ENCODE measurements at places on chromosomes 1 and 21. TPM values are rescaled to one million over a fixed set of nuclear protein-coding genes. Genes with fewer than 3 reads are reported as not detected.
A peak's percentile ranks its signal among the peaks of the same experiment; 100 is the strongest.

GRCh38 chr1:33640114-33640660, 167.7 kb downstream of the ZSCAN20 start:
- DNase-seq: no peak

GRCh38 chr1:115052454-115053083, 22.9 kb downstream of the TSHB start:
- peak; percentile 62 for DNase-seq

DNA sequence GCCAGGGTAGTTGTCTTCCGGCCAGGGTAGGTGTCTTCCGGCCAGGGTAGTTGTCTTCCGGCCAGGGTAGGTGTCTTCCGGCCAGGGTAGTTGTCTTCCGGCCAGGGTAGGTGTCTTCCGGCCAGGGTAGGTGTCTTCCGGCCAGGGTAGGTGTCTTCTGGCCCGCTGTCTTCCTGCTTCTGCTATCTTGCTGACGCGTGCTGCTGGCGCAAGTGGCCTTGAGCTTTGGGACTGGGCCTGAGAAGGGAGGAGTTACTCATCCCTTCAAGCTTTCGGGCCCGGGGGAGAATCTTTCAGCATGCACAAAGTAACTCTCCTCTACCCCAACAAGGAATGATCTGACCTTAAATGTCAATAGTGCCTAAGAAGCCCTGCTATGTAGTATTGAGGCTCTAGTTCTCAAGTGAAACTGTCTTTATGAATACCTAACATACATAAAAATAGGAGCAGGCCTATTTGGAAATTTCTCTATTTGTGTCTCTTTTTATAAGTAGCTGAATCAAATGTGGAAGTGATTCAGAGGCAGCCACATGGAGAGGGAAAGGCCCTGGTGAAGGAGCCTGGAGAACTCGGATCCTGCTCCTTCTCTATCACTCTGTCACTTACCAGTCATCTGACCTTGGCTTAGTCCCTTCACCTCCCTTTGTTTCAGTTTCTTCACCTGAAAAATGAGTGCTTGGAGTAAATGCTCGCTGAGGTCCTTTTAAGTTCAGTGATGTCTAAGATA, 65.6 kb downstream of the RGL1 start:
- no peak for DNase-seq

GRCh38 chr1:43834280-43835081, 99.1 kb upstream of the ARTN start:
- no peak for DNase-seq

DNA sequence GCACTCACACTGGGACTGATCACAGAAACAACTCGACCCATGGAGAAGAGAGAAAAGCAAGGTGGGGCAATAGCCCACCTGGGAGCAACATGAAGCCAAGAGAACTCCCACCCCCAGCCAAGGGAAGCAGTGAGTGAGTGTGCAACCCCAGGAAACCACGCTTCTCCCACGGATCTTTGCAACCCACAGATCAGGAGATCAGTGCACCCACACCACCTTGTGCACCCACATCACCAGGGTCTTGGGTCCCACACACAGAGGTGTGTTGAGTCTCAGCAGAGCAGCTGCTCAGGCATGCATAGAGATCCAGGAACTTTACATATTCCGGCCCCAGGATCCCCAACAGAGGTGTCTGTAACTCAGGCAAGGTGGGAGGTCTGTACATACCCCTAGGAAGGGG, 17.2 kb upstream of the PRDX6 start:
- DNase-seq: no peak

GRCh38 chr1:20223106-20223505, 36.8 kb upstream of the PLA2G2C start:
- no peak for DNase-seq

DNA sequence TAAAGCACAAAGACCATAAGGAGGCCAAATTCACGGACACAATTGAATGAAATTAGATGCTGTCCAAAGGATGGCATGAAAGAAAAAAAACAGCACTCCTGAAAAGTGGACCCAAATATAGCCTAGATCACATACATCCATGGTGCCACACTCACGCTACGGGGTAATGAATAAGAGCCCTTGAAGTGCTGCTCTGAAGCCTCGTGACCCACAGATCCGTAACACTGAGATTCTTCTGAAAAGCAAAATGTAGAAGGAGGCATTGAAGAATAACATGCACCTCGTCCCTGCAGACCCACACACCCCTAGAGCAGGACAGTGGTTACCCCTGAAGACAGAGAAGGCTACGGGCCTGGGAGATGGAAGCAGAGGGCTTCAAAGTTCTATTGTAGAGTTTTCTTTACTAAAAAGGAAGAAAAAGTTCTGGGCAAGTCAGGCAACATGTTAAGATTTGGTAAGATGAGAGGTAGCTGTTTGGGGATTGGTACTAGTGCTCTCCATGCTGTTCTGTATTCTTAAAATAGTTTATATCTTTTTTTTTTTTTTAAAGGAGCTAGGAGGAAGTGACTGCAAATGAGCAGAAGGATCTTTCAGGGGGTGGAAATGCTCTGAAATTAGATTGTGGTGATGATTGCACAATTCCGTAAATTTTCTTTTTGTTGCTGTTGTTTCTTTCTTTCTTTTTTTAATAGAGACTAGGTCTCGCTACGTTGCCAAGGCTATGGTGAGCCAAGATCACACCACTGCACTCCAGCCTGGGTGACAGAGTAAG, 4.1 kb upstream of the ITGB2 start:
- DNase-seq: no peak

DNA sequence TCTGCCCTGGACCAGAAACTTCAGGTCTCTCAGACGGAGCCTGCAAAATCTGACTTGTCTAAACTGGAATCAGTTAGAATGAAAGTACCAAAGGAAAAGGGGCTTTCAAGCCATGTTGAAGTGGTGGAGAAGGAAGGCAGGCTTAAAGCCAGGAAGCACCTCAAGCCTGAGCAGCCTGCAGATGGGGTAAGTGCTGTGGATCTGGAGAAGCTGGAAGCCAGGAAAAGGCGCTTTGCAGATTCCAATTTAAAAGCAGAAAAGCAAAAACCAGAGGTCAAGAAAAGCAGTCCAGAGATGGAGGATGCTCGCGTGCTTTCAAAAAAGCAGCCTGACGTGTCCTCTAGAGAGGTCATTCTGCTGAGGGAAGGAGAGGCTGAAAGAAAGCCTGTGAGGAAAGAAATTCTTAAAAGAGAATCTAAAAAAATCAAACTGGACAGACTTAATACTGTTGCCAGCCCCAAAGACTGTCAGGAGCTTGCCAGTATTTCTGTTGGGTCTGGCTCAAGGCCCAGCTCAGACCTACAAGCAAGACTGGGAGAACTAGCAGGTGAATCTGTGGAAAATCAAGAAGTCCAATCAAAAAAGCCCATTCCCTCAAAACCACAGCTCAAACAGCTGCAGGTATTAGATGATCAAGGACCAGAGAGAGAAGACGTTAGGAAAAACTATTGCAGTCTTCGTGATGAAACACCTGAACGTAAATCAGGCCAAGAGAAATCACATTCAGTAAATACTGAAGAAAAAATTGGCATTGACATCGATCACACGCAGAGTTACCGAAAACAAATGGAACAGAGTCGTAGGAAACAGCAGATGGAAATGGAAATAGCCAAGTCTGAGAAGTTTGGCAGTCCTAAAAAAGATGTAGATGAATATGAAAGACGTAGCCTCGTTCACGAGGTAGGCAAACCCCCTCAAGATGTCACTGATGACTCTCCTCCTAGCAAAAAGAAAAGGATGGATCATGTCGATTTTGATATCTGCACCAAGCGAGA, 46.6 kb downstream of the ZBTB17 start:
- no peak for DNase-seq

GRCh38 chr1:89363196-89363595, 663 bp upstream of the GBP6 start:
- no peak for DNase-seq

DNA sequence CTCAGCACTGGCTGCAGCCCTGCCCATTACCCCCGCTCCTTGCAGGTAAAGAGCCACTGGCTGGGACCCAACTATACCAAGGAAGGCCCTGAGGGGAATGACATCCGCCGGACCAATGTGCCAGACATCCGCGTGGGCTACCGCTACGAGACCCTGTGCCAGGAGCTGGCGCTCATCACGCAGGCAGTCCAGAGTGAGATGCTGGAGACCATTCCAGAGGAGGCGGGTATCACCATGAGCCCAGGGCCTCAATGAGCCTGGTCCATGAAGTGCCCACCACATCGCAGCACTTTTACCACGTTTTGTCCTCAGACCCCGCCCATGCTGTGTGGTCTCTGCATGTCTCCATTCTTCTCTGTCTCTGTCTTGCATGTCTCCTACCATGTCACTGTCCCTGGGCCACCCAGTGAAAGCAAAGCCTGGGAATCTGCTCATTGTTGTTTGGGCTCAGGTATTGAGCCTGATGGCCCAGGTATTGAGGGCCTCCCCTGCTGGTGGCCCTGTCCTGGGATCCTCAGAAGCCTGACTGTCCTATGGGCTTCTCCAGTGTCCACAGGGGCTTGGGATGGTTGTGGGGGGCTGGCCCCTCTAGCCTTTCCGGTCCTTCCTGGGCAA, 11.4 kb downstream of the AMPD2 start:
- no peak for DNase-seq

GRCh38 chr1:186738926-186739325, 58.7 kb upstream of the PTGS2 start:
- no peak for DNase-seq

DNA sequence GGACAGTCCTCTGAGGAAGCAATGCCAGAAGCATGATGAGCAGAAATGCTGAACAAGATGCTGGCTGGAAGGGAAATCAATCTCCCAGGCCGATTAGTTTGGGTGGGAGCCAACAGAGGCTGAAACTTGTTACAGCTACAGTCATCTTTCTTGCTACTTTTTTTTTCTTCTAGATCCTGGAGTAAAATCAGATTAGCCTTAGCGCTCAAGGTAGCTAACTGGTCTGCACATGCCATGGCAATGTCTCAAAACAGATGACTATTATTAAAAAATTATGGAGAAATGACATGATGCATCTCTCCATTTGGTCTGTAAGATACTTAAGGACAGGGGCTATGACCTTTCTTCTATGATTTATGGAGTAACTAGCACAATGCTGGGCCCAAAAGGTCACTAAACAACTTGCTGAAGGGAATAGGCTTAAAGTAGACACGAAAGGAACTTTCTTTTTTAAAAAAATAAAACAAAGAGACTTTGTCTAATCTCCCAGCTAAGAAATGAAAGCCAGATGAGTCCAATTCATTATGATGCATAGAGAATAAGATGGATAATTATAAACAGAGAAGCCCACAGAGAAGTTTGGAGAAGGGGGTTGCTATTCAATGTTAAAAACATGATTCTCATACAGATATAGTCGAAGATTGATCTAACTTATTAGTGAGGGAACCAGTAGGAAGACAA, 42.5 kb downstream of the UTP25 start:
- DNase-seq: no peak

GRCh38 chr1:19239876-19240275, 11.4 kb downstream of the EMC1 start:
- DNase-seq: no peak

- DNase-seq: no peak
Observed at GRCh38 chr21:21688889-21689288, 690.7 kb downstream of the NCAM2 start.

DNA sequence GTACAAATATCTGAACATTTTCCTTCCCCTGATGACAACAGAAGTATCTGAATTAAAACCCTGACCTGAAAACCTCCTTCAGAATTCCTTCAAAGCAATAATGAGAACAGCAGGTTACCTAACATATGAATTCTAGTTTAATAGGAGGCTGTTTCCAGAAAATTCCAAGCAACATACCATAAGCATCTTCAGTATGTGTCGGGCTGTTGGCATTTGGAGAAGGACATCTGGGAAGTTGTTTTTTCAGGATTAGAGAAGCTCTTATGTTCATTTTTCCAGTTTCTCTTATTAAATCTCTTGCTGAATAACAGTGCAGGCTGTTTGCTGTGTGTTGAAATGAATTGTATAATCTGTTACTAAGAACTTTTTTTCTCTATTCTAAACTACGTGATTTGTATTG, 101.5 kb downstream of the PLA2G4A start:
- no peak for DNase-seq

GRCh38 chr21:20010691-20011200, 987.5 kb upstream of the NCAM2 start:
- no peak for DNase-seq

- DNase-seq: no peak
Observed at GRCh38 chr1:22876359-22877111, 96.1 kb downstream of the LACTBL1 start.

DNA sequence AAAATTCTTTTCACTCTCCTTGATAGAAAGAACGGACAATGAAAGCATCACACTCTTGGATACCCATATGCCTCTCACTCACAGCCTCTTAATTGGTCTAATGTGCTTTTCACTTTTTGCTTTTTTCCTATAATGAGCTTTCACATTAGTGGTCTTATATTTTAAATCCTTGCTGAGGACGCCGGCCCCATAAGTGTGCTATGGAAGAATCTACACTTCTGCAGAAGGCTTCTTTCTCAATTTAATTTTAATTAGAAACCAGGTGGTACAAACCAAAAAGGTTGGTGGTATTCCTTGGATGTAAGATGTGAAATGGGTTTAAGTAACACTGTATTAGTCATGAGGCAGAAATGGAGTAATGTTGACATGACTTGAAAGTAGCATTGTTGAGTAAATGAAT, 190.6 kb upstream of the NFIA start:
- no peak for DNase-seq

- no peak for DNase-seq
Observed at GRCh38 chr1:111195002-111195684, 5.3 kb downstream of the DENND2D start.

GRCh38 chr1:28087614-28088167, 719 bp downstream of the EYA3 start:
- peak; percentile 49 for DNase-seq

DNA sequence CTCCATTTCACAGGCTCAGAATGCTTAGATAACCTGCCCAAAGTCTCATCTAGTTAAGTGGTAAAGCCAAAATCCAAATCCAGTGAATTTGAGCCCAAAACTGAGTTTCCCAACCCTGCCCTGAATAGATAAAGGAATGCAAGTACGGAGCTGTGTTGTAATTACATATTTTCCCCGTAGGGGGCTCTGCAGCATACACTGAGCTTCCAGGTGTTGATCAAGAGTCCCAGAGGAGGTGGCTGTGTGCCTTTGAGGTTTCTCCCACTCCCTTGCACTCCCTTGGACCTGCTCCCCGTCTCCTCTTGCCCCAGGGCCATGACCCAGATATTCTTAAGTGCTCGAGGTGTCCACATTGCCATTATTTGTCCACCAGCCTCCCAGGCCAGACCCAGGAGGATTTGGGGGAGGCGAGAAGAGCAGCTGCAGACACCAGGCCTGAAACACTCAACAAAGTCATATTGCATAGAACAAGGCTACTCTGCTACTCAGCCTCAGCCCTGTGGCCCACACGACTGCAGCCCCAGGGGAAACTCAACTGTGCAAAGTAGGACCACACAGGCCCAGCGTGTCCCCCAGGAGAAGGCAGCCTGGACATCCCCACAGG, 18.4 kb upstream of the LY9 start:
- peak; percentile 46 for DNase-seq

- DNase-seq: no peak
Observed at GRCh38 chr1:29062157-29062942, 61.4 kb downstream of the TMEM200B start.

GRCh38 chr1:201774224-201774982, 54.6 kb upstream of the IPO9 start:
- no peak for DNase-seq

- no peak for DNase-seq
Observed at GRCh38 chr1:117575586-117576225, 30.1 kb upstream of the TENT5C start.

- no peak for DNase-seq
Observed at GRCh38 chr1:219713981-219714381, 101.1 kb upstream of the ZC3H11B start.

AQP10 gene
- total RNA-seq: not detected

MMEL1 gene
- 1.4 TPM for total RNA-seq

SPRR2B gene
- total RNA-seq: not detected

KRTAP19-1 gene
- total RNA-seq: not detected

HSPB7 gene
- not detected for total RNA-seq

SOAT1 gene
- 34.9 TPM for total RNA-seq

DMRTA2 gene
- total RNA-seq: not detected

CCDC27 gene
- total RNA-seq: not detected
